Right ventricle myocardium superior (tissue), 1 donor: ENCODE measurements at places on chromosomes 5 and 9. TPM values are rescaled to one million over a fixed set of nuclear protein-coding genes. Genes with fewer than 3 reads are reported as not detected.

The PCDHGA4 gene
- 9.3 TPM for total RNA-seq

The GABRP gene
- total RNA-seq: 0.13 TPM

The ADRB2 gene
- total RNA-seq: 5.6 TPM

DNA sequence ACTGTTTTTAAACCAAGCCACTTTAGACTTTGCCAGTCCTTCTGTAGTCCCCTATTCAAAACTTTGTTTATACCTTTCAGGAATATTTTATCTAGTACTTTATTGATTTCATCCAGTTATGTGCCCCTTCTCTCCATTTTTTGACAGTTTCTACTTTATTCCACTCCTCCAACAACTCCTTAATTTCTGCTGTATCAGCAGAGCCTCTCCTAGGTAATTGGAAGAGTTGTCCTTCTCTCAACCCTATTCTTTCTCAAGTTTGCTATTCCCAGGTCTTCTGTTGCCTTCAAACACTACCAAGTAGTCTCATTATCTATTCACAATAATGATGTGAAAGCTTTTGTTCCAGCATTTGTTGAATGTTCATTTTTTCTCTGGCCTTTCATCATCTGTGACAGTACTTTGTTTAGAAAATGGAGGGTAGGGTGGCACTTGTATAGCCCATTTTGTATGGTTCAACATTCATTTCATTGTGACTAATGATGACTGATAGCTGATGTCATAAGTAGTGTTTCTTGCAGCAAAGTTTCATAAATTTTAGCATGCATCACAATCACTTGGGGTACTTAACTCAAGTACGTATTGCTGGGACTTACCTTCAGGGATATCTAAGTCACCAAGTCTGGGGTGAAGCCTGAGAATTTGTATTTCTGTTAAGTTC lies 204.4 kb upstream of the DMRT1 start:
- DNase-seq: no peak

DNA sequence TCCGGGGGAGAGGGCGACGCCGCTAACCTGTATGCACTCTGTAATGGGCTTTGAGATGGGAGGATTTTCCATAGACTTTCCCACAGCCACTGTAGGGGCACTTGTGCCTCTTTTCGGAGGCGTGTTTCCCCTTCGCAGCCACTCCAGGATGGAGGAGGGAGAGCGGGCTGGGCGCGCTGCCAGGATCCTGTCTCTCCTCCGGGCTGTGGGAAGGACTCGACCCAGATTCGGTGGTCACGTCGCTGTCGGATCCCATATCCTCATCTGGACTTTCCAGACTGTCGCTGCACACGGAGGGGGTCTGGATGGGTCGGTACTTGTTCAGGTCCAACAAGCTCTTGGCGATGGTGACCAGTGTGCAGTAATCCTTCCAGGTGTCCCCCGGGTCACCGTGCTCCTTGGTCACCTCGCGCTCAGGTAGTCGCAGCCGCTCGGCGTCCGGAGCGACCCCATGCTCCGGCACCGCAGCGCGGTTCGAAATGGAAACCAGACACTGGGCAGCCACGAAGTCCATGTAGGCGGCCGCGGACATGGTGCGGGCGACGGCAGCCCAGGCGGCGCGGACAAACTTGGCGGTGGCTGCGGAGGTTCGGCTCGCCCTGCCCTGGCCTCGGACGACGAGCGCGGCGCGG lies 1.5 kb downstream of the KLF9 start:
- DNase-seq: peak; percentile 94

- no peak for DNase-seq
Measured at GRCh38 chr9:131854896-131855613, 115.2 kb upstream of the RAPGEF1 start.

DNA sequence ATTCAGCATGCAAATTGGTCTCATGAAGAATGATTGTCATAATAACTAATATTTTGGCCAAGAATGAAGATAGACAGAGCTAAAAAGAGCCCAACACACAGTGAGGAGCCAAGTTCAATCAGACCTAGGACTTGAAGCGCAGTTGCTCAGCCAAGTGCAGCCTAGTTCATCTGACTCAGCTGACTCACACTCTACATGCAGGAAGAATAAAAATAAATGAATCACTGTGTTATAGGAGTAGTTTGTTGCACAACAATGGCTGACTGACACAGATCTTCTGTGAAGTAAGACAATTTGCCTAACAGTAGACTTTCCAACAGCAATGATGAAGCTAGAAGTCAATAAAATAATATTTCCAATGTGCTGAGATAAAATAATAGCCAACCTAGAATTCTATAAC lies 261.5 kb downstream of the CEMIP2 start:
- no peak for DNase-seq

- DNase-seq: peak; percentile 89
Measured at GRCh38 chr5:135356522-135357318, 42.3 kb downstream of the MACROH2A1 start.
